Mesenchymal stem cell (in vitro differentiated cells and primary cell): ENCODE measurements at places on chromosomes 2 and 18.

GRCh38 chr2:12728221-12728777 is 11.6 kb downstream of the TRIB2 start:
- DNase-seq = no peak

DNA sequence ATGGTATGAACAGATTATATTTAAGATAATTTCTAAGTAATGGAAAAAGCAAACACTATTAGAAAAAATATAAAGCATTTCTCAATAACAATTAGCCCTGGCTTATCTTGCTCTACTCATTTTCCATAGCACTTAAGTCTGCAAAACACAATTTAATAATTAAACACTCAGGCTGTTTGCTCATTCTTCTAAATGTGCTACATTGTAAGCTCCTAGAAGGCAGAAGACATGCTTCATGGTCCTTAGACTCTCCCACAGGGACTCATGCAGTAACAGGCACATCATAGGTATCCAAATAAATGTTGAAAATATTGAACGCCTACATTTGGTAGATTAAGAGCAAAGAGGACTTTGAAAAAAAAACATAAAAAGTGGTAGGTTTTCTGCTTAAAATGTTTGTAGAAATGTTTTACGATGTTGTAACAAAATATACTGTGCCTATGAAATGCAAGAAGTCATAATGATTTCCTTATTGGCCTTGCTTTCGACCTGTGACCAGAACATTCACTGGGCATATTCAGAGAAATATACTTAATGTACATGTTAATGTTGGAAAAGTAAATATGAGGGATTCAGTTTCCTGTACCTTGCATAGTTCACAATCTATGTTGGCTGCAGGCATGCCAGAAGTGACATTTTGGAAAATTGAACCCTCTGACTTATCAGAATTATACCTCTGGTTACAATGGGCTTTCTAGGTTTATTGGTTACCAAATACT is 27.2 kb downstream of the G6PC2 start:
- no peak for DNase-seq

- DNase-seq = no peak
These were observed 128.2 kb downstream of the FIGN start for GRCh38 chr2:163607630-163608029.

- DNase-seq = no peak
These were observed 46.3 kb upstream of the RAB12 start for GRCh38 chr18:8562919-8563318.

GRCh38 chr2:71190656-71191569 is 36.0 kb downstream of the PAIP2B start:
- DNase-seq = peak; percentile 11

GRCh38 chr18:77342736-77343135 is 93.1 kb downstream of the GALR1 start:
- DNase-seq = no peak

DNA sequence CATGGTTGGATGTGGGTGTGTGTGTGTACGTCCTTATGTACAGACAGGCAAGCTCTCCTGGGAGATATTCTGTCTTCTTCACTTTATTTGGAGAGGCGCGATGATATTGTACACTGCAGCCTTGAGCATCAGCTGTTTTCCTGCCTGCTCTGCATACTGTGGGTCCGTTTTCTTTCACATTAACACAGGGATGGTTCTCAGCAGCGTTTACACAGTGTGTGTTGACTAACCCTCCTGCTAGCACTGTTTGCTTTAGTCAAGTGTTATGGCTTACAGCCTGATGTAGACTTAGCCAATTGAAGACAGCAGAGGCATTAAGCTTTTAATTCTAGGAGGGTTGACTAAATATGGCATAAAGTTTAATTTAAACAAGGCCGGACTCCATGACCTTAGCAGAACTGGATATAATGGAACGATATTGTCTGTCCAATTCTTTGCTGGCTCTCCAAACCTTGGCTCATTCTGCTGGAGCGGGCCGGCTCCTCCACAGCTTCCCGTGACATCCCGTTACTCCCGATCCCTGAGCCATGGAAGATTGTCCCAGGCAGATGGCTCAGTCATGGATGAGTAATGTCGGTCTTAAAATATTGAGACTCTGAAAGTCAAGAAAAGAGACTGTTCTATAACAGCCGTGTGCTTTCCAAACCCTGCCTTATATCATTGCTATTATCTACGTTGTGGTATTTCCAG is 134.7 kb downstream of the TPGS2 start:
- DNase-seq = no peak
